ENCODE measurements at places on chromosomes 6 and 20. TPM values are rescaled to one million over a fixed set of nuclear protein-coding genes. Genes with fewer than 3 reads are reported as not detected.

DNA sequence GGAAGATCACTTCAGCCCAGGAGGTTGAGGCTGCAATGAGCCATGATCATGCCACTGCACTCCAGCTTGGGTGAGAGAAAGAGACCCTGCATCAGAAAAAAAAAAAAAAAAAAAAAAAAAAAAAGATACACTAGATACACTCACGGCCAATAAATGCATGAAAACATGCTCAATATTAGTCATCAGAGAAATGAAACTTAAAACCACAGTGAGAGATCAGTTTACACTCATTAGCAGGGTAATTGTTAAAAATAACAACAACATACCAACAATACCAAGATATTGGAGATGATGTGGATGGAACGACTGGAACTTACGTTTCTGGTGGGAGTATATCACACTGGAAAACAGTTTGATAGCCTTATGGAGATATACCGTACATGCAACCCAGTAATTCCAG is 29.9 kb downstream of the HS3ST5 start:
- no peak for DNase-seq

DNA sequence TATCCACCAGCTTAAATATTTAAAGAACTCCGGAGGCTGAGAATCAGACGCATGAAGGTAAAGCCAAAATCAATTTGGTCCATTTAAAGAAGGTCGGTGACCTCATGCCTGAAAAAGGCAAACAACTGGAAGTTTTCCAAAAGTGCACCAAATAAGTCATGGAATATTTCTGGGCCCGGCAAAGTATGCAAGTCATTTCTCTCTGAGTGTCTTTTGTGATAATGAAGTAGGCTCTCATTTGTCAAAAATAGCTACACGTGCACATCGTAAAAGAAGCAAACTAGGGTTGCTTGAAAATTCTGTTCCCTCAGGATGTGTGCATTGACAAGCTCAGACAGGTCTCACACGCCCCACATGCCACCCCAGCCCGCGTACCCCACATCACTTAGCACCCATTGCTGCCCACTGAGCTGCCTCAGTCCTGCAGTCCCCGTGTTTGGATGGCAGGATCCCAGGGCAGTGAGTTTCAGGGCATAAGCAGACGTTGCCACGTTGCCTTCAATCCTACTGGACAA is 20.5 kb upstream of the PYGB start:
- no peak for DNase-seq

DNA sequence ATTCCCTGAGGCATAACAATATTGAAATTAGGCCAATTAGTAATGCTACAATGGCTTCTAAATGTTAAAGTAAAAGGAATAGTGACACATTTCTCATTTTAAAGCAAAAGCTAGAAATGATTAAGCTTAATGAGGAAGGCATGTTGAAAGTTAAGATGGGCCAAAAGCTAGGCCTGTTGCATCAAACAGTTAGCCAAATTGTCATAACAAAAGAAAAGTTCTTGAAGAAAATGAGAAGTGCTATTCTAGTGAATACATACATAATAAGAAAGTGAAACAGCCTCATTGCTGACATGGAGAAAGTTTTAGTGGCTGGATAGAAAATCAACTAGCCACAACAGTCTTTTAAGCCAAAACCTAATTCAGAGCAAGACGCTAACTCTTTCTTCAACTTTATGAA is 12.9 kb downstream of the OR2A4 start:
- DNase-seq = no peak

DEFB132 gene
- not detected for total RNA-seq

GRCh38 chr6:157672726-157673412 is 150.2 kb upstream of the SNX9 start:
- no peak for DNase-seq

SLC32A1 gene
- not detected for total RNA-seq

TRIM40 gene
- total RNA-seq = not detected

BANF2 gene
- not detected for total RNA-seq

DNA sequence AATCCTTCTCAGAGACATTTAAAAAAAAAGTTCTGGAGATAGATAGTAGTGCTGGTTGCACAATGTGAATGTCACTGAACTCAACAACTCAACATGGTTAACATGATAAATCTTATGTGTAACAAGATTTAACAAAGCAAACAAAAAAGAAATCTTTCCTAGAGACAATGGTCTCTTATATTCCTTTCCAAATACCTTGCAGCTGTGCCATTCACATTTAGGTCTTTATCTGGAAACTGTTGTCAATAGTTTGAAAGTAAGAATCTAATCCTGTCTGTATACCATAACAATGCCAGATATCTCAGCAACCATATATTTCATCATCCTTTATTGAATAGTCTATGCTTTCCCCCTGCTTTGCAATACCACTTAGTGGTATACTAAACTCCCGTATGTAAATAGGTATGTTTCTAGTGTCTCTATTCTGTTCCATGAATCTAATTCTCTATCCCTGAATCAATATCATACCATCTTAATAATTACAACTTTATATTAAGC is 2.1 kb downstream of the SERAC1 start:
- DNase-seq = no peak

- peak; percentile 93 for DNase-seq
Measured at GRCh38 chr20:45779011-45779915, 12.4 kb downstream of the WFDC3 start.

- DNase-seq = no peak
Measured at GRCh38 chr6:32146687-32147086, 5.1 kb downstream of the PRRT1 start.

DEFB124 gene
- total RNA-seq = not detected

GRCh38 chr6:109143191-109143590 is 47.9 kb downstream of the CEP57L1 start:
- no peak for DNase-seq

SMPDL3A gene
- 8.0 TPM for total RNA-seq

DNA sequence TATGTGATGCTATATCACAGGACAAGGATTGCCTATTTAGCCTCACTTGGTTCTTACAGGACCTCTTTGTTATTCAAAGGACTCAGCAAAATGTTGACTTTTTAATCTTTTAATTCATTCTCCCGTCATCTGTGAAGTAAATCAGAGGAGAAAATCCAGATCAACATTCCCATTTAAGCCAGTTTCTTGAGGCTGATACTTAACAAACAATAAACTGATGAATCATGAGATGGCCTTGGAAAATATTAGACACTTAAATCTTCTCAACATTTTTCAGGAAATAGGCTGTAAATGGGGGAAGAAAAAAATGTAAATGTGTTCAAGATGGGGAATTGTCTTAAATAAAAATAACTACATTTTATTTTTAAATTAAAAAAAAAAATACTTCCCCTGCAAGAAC is 55.9 kb upstream of the UBR2 start:
- no peak for DNase-seq

DNA sequence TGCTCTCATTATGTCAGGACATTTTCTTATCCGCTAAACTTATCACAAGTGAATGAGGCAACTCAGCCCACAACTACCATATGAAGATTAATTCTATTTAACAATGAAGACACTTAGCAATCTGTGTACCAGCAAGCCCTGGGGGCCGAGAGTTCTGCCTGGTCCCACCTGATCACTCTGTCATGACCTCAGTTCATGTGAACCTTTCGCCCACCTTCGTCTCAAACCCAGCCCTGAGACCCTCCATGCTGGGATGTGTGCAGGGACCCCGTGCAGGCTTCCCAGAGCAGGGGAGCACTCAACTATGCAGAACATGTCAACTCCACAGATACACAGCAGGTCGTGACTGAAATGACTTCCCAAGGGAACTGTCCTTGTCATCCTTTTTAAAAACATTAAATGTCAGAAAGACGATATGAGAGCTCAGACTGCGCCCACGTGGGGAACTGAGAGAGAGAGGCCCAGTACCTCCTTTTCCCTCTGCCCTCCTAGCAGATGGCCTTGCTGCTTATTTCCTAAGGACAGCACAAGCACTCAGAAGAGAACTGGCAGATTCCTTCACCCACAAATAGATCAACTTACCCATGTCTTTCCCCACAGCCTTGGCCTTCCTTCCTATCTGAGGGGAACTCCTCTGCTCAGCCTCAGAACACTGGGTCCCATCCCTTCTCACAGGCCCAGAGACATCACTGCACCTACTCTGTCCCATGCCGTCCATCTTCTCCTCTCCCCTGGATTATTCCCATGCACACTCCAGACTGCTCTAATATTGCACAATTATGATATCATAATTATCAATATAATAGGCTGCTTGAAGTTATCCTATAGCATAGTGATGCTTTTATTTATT is 11.5 kb downstream of the ABHD12 start:
- DNase-seq = no peak

GRCh38 chr20:51265361-51265760 is 242.5 kb upstream of the KCNG1 start:
- DNase-seq = no peak

GRCh38 chr20:41887500-41887899 is 269.3 kb upstream of the CHD6 start:
- DNase-seq = no peak

- DNase-seq = no peak
Measured at GRCh38 chr6:12826584-12826983, 110.0 kb downstream of the PHACTR1 start.

GRCh38 chr6:45327956-45328522 is at the start of gene RUNX2:
TSS of gene RUNX2 (plus strand) at chr6:45328330. CDS start at chr6:45328727, 397 bp downstream.
- DNase-seq = no peak

DNA sequence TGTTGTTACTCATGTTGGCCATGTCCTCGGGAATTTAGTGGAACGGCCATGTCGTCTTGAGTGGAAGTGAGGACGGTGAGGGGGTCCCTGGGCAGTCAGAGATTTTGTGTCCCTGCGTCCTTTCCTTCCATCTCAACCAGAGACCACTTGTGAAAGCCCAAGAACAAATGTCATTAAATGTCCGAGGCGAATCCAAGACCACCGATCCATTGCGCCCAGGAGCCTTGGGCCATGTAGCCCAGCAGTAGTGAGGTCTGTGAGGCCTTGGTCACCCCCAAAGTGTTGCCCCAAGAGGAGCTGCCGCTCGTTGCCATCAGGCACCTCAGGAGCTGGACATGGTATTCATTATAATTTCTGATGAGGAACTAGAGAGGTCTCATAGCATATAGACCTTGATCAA is 17.4 kb upstream of the MICB start:
- DNase-seq = no peak

DNA sequence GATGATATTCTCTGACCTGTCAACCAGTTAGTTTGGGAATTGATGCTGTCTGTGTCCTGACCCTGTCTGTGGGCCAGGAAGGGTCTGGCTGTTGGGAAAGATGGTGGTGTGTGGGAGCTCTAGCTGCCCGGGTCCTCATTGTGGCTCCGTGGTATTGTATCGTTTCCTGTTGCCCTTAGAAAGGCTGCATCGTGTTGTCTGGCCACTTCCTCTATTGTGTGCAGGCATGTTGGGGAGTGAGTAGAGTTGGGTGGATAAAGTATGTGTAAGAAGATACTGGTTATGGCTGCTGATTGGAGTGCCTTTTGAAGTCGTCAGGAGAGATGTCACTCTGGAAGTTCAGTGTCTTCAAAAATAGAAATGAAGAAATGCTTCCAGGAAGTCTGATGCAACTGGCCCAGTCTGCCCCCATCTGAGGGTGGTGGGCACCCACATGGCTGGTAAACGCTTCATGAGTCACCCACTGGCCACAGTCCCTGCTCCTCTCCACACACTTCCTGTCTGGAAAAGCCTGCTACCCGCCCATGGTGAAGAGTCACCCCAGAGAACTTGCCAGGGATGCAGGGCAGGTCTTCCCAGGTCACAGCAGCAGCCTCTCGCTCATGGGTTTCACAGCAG is 27.9 kb downstream of the PPARD start:
- peak; percentile 78 for DNase-seq

LY6G6C gene
- total RNA-seq = not detected

DNA sequence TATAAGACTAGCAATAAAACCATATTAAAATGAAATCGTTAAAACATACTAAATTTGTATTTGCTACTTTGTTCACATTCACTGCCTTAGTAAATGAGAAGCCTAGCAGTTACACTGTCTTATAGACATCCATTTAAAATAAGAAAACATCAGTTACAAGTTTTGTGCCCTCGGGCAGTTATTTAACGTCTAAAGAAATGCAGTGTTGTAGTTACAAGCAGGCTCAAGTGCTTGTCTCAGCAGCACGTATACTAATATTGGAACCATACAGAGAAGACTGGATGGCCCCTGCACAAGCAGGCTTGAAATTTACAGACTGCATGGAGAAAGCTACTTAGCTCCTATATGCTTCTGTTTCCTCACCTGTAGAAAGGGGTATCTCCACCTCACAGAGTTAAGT is 93.1 kb downstream of the HACE1 start:
- no peak for DNase-seq

- no peak for DNase-seq
Measured at GRCh38 chr20:46108976-46109375, 9.1 kb upstream of the CD40 start.

- DNase-seq = no peak
Measured at GRCh38 chr6:156942266-156942665, 165.1 kb downstream of the ARID1B start.

- DNase-seq = no peak
Measured at GRCh38 chr6:12113190-12113577, 101.1 kb downstream of the HIVEP1 start.

DNA sequence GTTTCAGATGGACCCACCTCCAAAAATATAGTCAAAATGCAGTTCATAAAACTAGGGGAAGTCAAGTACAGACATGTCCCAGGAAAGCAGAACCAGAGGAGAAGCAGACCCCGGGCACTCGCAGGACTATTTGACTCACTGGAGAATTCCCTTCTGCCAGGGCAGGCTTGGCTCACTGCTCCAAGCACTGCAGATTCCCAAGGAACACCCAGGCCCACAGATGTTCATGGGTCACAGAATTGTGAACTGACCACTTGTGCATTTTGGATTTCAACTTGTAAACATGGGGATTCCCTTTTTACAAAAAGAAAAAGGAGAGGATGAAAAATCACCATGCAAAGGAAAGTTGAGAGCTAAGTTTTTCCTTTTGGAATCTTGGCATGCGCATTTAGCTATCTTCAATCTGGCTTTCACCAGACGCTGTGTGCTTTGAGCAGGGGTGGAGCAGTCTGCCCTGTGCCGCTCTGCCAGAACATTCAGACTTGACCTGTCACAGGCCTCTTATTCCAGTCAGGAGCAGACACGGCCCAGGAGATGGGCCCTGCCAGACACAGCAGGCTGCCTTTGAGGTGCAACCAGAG is 237.5 kb upstream of the TAB2 start:
- no peak for DNase-seq

- DNase-seq = no peak
Measured at GRCh38 chr6:121076119-121076518, 258.2 kb downstream of the TBC1D32 start.

DNA sequence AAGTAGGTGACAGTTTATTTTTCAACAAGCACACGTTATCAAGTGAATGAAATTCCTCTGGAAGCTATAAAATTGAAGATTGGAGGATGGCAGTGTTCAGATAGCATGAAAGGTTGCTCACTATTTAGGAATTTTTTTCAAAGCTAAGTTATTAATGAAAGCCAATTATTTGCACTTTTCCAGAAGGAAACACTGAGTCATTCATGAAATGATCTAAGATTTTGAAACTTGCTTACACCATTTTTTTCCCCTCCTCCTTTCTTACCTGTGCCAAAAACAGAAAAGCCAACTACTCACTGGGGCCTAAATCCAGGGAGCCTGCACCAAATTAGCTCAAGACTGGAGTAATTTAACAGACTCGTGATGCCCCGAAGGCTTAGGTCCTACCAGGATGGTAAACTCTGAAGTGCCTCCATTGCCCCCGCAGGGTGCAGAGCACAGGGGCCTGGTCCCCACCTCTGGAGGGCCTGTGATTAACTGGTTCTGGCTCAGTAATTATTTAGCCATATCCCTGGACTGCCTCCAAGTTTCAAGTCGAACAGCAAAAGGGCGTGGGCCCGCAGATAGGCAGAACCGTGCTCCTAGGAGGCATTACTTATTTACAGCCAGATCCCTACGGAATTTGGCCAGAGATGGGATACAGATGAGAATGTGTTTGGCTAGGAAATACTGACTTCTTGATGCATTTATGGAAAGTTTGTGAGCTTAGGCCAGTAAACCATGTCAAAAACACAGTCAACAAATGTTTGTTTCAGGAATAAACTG is 28.0 kb upstream of the ZNF217 start:
- no peak for DNase-seq

SLC35A1 gene
- total RNA-seq = 24.0 TPM
